Fibroblast of villous mesenchyme (primary cell): ENCODE measurements at places on chromosomes 12 and 14. TPM values are rescaled to one million over a fixed set of nuclear protein-coding genes. Genes with fewer than 3 reads are reported as not detected.

DNA sequence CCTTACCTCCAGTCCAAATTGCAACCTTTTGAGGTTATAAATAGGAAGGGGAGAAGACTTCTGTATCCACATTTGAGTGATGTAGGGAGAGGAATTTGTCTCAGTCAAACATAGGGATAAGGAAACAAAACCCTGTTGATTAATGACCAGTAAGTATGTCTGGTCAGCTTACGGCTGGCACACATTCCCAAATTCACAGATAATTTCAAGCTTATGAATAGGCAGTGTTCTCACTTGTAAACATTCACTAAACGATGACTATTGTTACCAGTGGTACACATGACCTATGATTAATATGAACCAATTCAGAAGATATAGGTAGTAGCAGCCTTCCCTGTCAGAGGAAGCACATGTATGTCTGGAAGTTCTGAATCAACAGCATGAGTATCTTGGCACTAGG, 33.0 kb upstream of the SLC5A8 start:
- no peak for DNase-seq

Gene ACADS
- 6.9 and 9.7 TPM in 2 replicates for total RNA-seq

Gene RPS29
- 2,020 and 2,708 TPM in 2 replicates for total RNA-seq

- DNase-seq, result peak; percentile 16
Observed at GRCh38 chr12:93183940-93184671, 193.6 kb upstream of the NUDT4 start.

DNA sequence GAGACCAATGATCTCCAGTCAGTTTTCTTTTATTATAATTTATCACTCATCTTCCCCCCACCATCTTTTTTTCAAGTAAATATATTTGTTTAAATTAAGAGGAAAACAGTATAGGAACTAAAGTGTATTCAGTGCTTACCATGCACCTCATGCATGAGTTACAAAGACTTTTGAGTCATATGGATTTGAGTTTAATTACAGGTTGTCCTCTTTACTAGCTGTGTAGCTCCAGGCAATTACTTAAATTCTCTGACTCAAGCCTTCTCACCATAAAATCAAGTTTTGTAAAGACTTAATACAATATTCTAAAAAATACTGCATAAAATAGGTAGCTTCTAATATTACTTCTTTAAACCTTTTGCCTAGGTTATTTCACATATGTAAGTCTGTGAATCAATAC, 251.3 kb downstream of the SLC16A7 start:
- no peak for DNase-seq

Gene IL26
- not detected in 2 replicates for total RNA-seq

Gene NKX2-1
- total RNA-seq, result not detected in 2 replicates

- DNase-seq, result no peak
Observed at GRCh38 chr14:36173161-36173560, 3.4 kb downstream of the PTCSC3 start.

Gene IL22
- total RNA-seq, result not detected in 2 replicates

DNA sequence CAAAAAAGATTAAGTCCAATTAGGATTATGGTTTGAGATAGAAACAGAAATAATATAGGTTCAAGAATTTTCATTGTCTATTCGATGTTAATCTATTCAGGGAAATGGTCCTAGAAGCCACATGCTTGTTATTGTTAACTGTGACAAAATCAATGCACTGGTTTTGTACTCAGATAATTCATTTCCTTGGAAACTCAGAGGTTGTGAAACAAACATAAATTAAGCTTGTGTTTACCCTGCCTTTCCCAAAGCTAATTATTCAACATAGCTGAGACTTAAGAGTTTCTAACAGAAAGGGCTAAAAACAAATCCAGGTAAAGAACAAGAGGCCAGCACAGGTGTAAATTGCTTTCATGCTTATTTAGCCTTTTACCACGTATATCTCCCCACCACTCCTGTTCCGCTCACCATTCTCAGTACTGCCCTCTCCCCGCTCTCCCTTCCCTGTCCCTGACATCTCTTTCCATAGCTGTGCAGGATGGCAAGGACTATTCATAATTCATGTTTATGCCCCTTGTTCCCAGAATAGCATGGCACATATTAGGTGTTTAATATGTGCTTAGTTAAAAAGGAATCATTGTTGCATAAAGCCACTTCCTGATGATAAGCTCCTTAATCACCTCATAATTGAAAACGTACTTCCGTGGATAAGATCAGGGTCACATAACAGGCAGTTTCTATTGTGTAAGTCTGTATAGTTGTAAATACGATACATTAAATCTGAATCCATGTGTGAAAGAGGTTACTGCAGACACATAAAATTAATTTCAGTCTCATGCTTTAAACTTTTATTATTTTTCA, 131.8 kb upstream of the USP15 start:
- DNase-seq, result peak; percentile 28

GRCh38 chr12:56546680-56547079, 25.1 kb downstream of the RBMS2 start:
- DNase-seq, result no peak

GRCh38 chr14:103052407-103052806, 4.9 kb downstream of the CDC42BPB start:
- no peak for DNase-seq

GRCh38 chr14:35121026-35121886, 534 bp downstream of the PPP2R3C start:
- peak; percentile 34 for DNase-seq

DNA sequence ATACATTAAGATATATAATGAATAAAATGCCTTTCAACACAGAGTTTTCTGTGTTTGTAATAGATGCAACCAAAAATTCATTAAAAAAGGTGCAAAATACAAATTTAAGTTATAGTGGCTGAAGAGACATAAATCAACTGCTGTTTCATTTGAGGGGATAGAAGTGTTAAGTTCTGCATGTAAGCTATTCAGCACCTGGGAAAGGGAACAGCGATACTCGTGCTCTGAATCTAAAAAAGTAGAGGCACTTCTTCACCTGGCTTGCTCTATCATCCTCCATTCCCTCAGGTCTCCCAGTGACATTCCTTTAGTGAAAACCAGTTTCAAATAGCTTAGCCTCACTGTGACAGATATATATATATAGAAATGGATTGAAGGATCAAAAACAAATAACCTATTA, 222.6 kb downstream of the ACSS3 start:
- no peak for DNase-seq

- no peak for DNase-seq
Observed at GRCh38 chr12:42802785-42803189, 213.2 kb upstream of the PRICKLE1 start.

GRCh38 chr12:67256649-67257048, 12.5 kb upstream of the CAND1 start:
- no peak for DNase-seq

DNA sequence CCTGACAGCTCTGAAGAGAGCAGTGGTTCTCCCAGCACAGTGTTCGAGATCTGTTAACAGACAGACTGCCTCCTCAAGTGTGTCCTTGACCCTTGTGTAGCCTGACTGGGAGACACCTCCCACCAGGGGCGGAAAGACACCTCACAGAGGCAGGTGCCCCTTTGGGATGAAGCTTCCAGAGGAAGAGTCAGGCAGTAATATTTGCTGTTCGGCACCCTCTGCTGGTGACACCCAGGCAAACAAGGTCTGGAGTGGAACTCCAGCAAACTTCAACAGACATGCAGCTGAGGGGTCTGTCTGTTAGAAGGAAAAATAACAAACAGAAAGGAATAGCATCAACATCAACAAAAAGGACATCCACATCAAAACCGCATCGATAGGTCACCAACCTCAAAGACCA, 21.6 kb upstream of the ABCC9 start:
- DNase-seq, result no peak

GRCh38 chr12:103350116-103350515, 145.7 kb downstream of the C12orf42 start:
- DNase-seq, result no peak

- DNase-seq, result no peak
Observed at GRCh38 chr14:78767436-78767835, 597.3 kb downstream of the NRXN3 start.

Gene VRTN
- total RNA-seq, result not detected in 2 replicates

Gene OR6C75
- total RNA-seq, result not detected in 2 replicates

GRCh38 chr12:92403210-92404175, 257.8 kb upstream of the BTG1 start:
- DNase-seq, result no peak

Gene METTL25
- 9.0 and 13.8 TPM in 2 replicates for total RNA-seq

Gene TBX5
- 0.43 and 1.9 TPM in 2 replicates for total RNA-seq

Gene PZP
- not detected in 2 replicates for total RNA-seq

- DNase-seq, result no peak
Observed at GRCh38 chr12:47152095-47152494, 72.3 kb upstream of the AMIGO2 start.

DNA sequence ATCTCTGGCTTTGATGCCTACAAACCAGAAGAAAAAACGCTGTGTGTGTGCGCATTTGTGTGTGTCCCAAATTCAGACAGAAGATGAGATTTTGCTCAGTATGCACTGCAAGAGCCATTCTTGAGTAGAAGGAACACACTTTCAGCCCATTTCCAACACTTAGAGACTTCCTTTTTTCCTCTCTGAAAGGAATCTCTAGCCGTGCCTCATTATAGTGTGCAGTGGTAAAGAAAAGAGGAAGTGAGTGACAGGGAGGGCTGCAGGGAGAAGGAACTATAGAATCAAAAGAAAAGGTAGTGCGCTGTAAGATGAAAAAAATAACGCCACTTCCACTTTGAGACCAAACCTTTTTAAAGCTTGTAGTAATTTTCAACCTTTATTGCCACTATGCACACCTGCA, 1400.9 kb upstream of the FLRT2 start:
- DNase-seq, result no peak

GRCh38 chr12:12206776-12207388, 60.0 kb downstream of the LRP6 start:
- no peak for DNase-seq

- DNase-seq, result no peak
Observed at GRCh38 chr14:73383356-73383755, 75.0 kb downstream of the NUMB start.

Gene NPFF
- not detected in 2 replicates for total RNA-seq

DNA sequence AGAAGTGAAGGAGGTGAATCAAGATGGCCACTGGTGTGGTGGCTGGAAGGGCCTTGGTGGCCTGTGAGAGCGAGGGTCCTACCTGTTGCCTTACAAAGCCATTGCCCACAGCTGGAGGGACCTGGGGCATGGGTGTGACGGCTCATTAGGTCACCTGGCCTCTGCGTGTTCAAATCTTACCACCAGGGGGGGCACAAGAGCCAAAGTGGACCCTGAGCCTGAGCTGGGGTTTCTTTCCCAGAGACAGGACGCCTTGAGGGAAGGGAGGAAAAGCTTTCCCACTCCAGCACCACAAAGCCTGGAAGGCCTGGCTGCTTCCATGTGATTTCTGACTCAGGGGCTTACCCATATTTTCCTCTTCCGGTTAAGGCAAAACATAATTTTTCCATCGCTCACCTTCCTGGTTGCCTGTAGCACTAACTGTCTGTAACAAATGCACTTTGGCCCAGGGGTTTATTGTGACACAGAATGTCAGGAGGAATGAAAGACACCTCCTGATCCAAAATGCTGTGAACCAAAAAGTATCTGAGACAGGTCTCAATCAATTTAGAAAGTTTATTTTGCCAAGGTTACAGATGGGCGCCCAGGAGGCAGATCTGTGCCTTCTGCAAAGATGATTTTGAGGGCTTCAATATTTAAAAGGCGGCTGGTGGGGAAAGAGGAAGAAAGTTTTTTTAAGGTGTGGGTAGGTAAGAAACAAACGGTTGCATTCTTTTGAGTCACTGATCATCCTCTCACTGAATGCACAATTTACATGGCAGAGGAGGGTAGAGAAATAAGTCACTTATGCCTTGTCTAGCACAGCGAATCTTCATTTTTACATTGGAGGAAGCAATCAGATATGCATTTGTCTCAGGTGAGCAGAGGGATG, 4.3 kb upstream of the CD9 start:
- DNase-seq, result peak; percentile 91

GRCh38 chr12:23895792-23896218, 53.7 kb downstream of the SOX5 start:
- no peak for DNase-seq

DNA sequence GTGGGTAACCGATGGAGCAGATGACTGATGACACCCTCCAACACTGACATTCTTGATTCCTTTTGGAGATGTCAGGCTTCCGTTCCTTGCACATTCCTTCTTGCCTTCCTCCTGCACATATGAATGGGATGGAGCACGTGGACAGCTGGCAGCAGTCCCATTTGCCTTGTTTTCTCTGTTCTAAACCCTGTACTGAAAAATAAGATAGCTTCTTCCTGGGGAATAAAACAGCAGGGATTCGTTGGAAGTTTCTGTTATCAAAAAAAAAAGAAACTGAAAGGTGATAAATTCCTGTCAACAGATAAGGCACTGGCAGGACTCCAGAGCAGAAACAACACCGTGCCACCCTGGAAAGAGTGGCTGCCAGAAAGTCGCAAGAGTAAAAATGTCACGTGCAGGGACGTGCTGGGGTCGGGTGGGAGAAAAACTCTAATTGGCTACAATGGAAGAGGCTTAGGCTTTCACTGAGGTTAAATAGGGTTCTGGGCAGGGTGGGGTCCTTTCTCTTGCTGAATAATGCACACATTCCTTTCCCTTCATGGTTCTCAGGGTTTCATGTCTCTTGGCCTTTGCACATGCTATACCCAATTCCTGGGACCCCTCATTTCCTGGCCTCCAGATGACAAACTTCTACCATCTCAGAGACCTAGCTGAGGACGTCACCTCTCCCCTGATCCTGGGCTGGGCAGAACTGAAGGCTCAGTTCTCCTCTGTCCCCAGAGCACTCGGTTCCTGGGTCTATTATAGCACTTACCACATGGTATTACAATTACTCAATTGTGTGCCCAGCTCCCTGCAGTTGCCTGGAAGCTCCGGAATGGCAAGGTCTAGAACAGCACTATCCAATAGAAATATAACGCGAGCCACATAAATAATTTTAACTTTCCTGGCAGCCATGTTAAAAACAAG, 7.0 kb upstream of the NUAK1 start:
- DNase-seq, result no peak

DNA sequence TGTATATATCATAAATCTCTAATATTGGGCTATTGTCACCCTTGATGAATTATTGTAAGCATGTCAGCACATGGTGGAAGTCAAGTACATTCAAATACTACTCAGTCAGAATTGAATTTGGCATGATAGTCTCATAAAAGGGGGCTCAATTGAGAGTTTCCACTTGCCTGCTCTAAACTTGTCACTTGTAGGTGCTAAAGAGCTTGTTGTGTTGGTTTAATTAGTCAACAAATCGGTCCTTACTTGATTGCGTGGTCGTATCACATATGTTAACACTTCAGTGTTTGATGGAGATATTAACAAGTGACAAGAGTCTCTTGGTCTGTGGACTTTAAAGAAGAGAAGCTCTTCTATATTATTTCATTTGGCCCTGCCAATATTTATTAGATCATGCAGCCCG, 81.1 kb downstream of the NKX2-1 start:
- no peak for DNase-seq

Gene MYF6
- not detected in 2 replicates for total RNA-seq

DNA sequence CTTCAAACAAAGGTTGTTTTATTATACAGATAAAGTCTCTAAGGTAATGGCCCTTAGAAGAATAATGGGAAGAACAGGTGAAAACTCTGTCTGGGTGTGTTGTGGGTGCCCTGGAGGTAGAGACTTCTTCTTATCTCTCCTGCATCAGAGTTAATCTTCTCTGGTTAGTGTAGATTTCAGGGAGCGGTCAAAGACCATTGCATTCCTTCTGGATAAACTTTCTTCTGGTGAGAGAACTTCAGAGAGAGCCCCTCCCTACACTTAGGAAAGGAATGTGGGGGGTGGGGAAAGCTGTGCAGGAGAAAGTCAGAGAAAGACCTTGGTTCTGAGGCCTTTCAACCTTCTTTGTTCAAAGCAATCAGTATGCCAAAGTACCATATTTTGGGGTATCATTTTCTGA, 658.5 kb downstream of the DIO2 start:
- DNase-seq, result no peak

Gene BLTP3B
- total RNA-seq, result 46.1 and 51.8 TPM in 2 replicates
